ENCODE measurements at places on chromosomes 6 and 20.

DNA sequence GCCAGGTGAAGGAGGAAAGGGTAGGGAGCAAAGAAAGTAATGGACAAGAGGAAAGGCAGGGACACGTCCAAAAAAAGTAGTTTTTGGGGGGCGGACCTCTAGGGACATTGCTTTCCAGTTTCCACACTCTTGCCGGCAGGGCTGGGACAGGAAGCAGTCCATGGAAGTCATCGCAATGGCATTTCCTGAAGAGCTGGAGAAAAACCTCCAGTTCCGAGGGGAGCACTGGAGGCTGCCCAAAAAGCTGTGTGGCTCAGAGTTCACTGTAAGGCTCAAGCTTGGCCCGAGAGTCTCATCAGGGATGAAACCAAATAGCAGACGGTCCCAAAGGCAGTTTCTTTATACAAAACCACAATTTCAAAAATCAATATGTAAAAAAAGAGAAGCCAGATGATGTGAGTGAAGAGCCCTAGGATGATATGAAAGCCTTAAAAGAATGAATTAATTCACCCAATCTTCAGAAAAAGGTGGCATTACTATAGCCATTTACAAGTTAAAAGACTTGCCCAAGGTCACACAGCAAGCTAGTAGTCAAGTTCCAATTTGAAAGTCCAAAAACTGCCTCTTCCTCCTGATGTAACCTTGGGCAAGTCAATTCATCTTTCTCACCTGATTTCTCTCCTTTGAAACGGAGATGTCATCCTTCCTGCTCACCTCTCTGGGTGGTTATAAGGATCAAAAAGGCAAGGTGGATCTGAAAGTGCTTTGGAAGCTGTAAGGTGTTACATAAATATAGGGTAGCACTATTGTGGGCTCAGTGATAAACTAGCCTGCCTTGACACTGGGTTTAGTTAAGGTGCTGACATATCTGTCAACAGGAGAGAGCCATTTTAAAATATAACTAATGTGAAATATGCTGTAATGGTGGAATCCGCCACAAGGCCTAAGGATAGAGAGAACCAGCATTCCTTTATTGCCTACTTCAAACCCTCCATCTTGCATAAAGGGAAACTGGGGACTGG is 9.1 kb downstream of the BCL2L1 start:
- no peak for DNase-seq

GRCh38 chr20:11755071-11755841 is 162.4 kb upstream of the BTBD3 start:
- no peak for DNase-seq

GRCh38 chr20:60272790-60273189 is 314.6 kb downstream of the CDH26 start:
- DNase-seq = no peak

DNA sequence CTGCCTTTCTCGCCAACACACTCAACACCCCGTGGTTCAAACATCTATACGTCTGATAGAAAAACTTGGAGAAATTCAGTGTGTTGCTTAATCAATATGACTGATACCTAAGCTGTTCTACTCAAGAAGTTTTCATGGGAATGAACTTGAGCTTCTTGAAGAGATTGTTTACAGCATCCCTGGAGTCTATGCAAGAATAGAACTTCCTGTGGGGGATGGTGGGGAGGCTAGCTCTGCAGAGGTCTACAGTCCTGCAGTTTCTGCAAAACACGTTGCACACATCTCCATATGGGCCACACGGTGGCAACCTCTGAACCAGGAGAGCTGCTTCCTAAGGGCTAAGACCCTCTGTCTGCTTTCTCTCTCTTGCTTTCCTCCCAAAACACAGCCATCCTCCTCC is 32.7 kb upstream of the FANCE start:
- DNase-seq = no peak

- DNase-seq = no peak
These were observed 263.0 kb downstream of the ZNF217 start for GRCh38 chr20:53330601-53331140.

DNA sequence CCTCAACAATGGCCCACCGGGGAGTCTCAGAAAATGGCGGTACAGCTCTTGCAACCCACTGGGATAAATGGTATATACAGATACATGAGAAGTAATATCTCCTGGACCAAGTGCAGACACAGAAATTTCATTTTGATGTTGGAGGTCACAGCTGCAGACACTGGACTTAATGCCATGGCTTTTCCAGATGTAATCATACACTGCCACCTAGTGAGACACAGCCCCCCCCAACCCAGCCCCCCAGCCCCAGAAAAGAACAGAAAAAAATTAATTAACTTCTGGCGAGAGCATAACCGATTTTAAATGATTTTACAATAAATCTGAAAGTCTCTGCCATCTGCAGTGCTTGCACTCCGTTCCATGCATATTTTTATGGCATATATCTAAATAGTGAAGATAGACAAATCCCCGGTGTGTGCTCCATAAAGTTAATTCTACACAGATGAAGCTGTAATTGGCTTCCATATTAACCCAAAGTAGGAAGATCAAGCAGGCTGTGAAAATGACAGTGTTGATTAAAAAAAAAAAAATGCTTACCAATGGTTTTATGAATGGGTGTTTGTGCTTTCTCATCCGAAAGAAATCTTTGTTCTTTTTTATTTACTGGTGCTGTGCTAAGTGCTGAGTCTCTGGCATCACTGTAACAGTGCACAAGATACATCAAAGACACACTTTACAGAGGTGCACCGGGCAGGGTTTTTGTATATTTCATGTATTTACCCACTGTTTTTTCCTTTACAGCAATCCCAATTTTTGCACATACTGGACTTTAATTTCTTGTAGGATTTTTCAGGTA is 804.1 kb downstream of the TFAP2A start:
- no peak for DNase-seq

DNA sequence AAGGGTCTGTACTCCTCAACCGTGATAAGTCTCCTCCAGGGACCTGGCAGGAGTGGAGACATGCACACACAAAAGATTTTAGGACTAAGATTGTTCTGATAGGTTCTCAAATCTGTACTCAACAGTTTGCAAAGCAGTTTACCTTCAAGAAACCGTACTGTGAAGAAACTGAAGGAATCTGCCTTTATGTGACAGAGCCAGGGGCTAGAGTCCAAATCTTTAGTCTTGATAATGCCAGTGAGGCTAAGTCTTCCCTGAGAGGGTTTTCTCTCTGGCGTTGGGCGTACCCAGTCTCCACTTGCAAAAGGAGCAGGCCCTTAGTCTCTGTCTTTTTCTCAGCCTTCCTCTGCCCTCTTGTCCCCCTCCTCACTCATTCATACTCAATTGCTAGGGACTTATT is 47.5 kb downstream of the RALY start:
- no peak for DNase-seq

DNA sequence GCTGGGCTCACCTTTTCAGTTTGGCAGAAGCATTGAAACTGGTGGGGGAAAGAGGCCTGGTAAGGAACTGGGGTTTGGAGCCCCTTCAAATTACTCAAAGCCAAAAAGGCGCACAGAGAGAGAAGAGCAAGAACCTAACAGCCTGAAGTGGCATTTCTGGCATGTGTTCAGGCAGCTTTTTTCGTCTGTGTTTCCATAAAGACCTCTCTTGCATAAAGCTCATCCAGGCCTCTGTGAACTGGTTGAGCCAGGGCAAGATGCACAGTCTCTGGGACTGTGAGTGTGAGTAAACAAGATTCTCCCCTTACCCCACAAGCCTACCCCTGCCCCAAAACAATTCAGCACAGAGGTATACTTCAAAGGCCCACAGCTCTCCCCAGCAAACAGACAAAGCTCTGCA is 167.8 kb downstream of the QRSL1 start:
- no peak for DNase-seq

DNA sequence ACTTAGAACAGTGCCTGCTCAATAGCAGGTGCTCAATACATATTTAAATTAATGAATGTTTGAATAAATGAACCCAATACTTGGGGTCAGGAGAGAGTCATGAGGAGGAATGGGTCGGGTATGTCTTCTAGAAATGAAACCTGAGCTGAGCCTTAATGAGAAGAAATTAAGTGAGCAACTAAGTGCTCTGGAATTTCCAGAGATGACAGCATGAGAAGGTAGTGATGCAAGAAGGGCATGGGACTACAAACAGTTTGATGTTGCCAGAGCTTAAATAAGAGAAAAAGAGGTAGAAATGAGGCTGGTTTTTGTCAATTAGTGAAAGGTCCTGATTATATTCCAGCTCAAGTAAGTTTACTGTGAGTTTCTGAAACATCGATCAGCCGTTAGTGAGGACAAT is 82.9 kb downstream of the PDE10A start:
- DNase-seq = no peak

DNA sequence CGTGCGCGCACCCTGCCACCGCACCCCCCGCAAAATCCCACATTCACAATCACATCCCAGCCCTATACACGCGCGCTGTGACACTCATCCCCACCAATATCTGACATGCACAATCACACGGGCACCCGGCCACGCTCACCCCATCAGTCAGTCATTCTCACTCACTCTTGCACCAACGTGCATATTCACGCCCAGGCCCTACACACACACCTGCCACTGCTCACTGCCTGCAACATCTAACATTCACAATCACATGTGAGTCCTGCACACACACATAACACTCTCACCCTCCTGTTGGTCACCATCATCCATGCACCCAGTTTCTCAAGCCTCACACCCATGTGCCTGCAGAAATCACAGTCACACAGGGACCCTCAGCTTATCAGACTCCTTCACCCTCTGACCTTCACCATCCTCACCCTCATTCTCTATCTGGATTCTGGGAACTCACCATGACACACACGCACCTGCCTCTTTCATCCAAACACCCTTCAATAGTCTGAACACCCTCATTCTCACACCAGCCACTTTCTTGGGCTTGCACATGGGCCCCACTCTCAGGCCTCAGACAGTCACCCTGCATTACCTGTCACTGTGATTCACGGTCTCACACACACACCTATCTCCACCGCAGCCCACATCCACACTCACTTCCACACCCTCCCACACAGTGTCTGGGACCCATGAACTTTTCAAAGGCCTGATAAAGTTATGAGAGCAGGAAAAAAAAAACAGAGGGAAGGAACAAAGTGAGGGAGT is 748 bp upstream of the ATP9A start:
- DNase-seq = no peak

DNA sequence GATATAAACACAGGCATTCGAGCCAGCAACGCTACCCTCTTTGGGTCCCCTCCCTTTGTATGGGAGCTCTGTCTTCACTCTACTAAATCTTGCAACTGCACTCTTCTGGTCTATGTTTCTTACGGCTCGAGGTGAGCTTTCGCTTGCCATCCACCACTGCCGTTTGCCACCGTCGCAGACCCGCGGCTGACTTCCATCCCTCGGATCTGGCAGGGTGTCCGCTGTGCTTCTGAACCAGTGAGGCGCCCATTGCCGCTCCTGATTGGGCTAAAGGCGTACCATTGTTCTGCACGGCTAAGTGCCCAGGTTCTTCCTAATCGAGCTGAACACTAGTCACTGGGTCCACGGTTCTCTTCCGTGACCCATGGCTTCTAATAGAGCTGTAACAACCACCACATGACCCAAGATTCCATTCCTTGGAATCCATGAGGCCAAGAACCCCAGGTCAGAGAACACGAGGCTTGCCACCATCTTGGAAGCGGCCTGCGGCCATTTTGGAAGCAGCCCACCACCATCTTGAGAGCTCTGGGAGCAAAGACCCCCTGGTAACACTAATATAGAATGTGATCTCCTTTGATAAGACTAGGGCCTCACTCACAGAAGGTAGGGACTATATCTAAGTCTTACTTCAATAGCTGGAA is 973 bp downstream of the UBD start:
- DNase-seq = no peak

DNA sequence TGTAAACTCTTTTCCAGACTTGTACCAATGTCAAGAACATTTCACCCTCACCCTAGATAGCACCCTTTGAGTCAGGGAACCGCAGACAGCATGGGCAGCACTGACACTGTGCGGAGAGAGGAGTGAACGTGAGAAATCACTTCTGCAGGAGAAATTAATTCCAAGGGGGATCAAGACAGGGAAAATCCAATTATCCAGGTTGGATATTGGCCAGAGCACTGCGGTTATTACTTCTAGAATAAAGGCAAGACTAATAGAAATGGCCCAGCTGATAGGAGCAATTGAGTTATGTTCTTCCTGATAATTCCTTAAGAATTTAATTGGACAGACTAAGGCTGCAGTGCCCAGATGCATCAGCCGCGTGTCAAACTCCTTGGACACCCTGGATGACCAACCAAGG is 179.6 kb downstream of the SMOC2 start:
- no peak for DNase-seq

DNA sequence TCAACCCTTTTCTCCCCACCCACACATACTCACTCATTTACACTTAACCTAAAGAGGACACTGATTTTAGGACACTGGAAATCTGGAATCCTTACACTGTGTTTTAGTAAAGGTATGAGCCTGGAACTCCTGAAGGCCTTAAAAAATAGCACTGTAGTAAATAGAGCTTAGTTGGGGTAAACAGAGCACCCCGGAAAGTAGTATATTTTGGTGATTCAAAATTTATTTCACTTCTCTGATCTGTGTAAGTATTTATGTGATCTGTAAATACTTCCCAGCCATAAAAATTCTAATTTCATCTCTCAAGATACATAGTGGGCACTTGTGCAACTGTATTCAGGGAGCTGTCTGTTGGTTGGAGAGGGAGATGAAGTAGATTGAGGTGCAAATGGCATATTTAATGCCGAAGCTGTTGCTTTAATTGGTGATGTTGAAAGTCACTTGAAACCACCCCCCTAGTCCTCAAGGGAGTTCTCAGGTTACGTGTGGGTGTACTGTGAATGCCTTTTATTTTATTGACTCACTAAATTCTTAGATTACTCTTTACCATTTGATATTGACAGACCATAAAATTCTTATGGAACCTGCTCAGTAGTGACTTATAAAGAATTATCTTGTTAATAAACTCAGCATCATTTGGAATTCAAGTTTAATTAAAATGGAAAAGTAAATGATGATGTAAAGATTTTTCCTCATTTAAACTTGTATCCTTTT is 154.9 kb downstream of the SOX4 start:
- no peak for DNase-seq

- peak; percentile 56 for DNase-seq
These were observed at the start of gene BCL2L1 for GRCh38 chr20:31722257-31723068. BCL2L1 (minus strand) TSS chr20:31722868; CDS start chr20:31722218, 650 bp downstream.

DNA sequence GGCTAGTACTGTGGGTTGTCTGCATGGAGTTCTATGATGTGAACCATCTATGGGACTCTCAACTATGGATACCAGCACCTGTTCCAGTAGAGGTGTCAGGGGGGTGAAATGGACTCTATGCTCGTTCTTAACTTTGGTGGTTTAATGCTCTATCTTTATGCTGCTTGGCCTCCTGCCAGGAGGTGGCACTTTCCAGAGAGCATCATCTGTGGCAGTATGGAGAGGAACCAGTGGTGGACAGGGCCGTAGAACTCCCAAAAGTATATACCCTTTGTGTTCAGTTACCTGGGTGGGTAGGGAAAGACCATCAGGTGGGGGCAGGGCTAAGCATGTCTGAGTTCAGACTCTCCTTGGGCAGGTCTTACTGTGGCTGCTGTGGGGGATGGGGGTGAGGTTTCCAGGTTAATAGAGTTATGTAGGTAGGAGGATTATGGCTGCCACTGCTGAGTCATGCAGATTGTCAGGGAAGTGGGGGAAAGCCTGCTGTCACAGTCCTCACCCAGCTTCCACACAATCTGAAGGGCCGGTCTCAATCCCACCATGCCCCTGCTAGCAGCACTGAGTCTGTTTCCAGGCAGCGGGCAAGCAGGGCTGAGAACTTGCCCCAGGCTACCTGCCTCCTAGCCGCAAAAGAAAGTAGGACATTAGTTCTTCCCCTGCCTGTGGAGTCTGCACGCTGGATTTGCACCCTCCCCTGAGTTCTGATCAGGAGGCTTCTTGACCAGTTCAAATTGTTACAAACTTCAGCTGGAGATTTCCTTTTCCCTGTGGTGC is 284.0 kb downstream of the KCNQ5 start:
- DNase-seq = no peak
